ENCODE measurements at places on chromosomes 2 and 18. TPM values are rescaled to one million over a fixed set of nuclear protein-coding genes. Genes with fewer than 3 reads are reported as not detected.

The EFR3B gene
- total RNA-seq, result 37.9 TPM

The UGT1A1 gene
- not detected for total RNA-seq

The POTEJ gene
- not detected for total RNA-seq

The CLK1 gene
- total RNA-seq, result 43.6 TPM

The TGIF1 gene
- 88.8 TPM for total RNA-seq

The LINC00305 gene
- not detected for total RNA-seq

The OLA1 gene
- 42.0 TPM for total RNA-seq

The ABHD1 gene
- 0.73 TPM for total RNA-seq

The CFAP221 gene
- not detected for total RNA-seq

The PAIP2B gene
- 0.73 TPM for total RNA-seq

The PDE1A gene
- under 0.01 TPM for total RNA-seq

The MARCO gene
- total RNA-seq, result not detected

The ANKRD30B gene
- 3.1 TPM for total RNA-seq

The LRATD1 gene
- under 0.01 TPM for total RNA-seq

The MDH1 gene
- total RNA-seq, result 335 TPM

The MC2R gene
- total RNA-seq, result not detected

The LIMS2 gene
- 2.4 TPM for total RNA-seq

The MBD1 gene
- total RNA-seq, result 58.3 TPM

The TCF7L1 gene
- total RNA-seq, result 2.8 TPM

The KLHL29 gene
- total RNA-seq, result 10.3 TPM

The CCDC102B gene
- 1.00 TPM for total RNA-seq

The AMER3 gene
- total RNA-seq, result not detected

The OTOF gene
- not detected for total RNA-seq

The CEP192 gene
- total RNA-seq, result 29.8 TPM

The STK11IP gene
- total RNA-seq, result 34.2 TPM

The IL37 gene
- total RNA-seq, result not detected

The MYCN gene
- not detected for total RNA-seq

The MTLN gene
- 24.4 TPM for total RNA-seq

The SPC25 gene
- total RNA-seq, result 6.9 TPM

The MC4R gene
- 0.77 TPM for total RNA-seq

The GPR17 gene
- total RNA-seq, result 0.15 TPM

The SPTBN1 gene
- total RNA-seq, result 345 TPM

The GEN1 gene
- 26.8 TPM for total RNA-seq

The COL5A2 gene
- 90.2 TPM for total RNA-seq

The OSR1 gene
- total RNA-seq, result 0.73 TPM

The DGKD gene
- 5.5 TPM for total RNA-seq

The EVX2 gene
- total RNA-seq, result not detected

The ERBB4 gene
- total RNA-seq, result not detected

The GAL3ST2 gene
- total RNA-seq, result 0.34 TPM

The LCLAT1 gene
- total RNA-seq, result 21.4 TPM

The CROCC2 gene
- under 0.01 TPM for total RNA-seq

The CCDC85A gene
- 0.69 TPM for total RNA-seq

The ARHGAP25 gene
- total RNA-seq, result 0.34 TPM

The ACKR3 gene
- not detected for total RNA-seq

The IL36B gene
- total RNA-seq, result not detected

The GNAL gene
- 77.1 TPM for total RNA-seq

The RAPH1 gene
- total RNA-seq, result 12.0 TPM

The SPP2 gene
- total RNA-seq, result not detected

The SERPINB12 gene
- not detected for total RNA-seq

The DUSP19 gene
- 4.3 TPM for total RNA-seq

The VAMP8 gene
- total RNA-seq, result 27.6 TPM
